ENCODE measurements at places on chromosomes 5 and 9. TPM values are rescaled to one million over a fixed set of nuclear protein-coding genes. Genes with fewer than 3 reads are reported as not detected.

DNA sequence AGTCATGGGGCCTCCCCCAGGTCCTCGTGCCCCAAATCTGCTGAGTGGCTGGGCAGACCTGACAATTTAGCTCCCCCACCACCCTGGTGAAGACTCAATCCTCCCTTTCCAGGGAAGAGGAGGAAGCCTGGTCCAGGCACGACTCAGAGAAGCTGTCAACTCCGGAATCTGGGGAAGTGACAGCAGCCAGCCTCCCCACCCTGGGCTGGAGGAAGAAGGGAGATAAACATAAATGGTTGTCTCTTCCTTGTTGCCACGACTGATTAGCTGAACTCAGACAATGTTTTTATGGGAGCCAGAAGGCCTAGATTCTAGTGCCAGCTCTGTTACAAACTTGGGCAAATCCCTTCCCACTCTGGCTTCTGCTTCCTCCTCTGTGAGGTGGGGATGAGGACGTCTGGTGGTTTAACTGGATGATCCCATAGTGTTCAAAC lies 15.4 kb downstream of the CCDC69 start:
- no peak for DNase-seq

DNA sequence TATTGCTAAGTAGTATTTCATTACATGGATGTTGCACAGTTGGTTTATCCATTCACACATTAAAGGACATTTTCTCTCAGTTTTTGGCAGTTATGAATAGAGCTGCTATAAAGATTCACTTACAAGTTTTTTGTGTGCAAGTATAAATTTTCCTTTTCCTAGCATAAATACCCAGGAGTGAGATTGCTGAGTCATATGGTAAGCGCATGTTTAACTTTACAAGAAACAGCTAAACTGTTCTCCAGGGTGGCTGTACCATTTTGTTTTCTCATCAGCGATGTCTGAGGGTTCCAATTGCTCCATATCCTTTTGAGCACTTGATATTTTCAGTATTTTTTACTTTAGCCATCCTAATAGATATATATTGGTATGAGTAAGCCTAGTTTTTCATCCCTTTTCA lies 16.4 kb upstream of the ABCA1 start:
- no peak for DNase-seq

DNA sequence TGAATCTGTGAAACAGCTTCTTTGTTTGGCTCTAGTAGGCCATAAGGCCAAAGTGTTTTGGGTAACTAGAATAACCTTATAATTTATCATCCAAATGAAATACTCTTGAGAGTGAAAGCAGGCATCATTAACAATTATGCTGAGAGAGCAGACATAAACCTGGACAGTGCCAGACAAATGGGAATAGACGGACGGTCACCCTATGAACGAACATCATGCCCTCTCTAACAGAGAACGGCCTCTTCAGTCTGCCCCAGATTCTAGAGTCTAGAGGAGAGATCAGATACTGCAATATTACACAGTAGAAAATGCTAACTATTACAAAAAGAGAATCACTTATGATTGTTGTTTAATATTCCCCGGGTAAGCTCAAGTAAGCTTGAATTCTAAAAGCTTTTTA lies 68.5 kb downstream of the APBA1 start:
- DNase-seq: no peak

NIPAL4 gene
- total RNA-seq: 0.64 TPM

DNA sequence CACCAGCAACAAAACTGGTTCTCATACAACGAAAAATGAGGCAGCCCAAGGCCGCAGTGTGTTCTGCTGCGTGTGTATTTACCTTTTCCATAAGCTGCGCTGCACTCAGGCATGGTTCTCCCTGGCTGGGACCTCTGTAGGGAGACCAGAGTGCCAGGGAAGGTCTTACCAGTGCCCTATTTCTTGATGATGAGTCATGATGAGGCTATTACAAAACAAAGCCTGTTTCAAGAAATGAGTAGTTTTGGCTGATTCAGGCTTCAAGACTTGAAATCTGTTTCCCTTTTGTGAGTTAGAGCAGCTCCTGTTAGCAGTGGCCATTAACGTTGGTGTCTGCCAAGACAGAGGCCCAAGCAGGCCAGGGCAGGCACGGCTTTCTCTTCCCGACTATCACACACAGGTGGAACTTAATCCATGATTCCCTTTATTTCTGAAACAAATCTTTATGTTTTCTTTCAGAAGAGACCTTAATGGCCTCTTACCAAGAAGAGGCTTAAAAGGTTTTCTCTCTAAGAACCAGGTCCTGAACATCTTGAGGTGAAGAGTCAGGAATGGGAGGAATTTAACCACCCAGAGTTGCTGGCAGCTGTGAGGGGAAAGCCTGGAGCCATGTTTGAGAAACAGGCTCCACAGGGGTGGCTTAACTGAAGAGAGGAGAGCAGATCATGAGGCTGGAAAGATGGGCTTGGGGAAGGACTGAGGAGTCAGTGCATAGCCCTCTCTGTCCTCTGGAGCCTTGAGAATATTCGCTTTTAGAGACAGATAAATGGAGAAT lies 41.4 kb upstream of the TIFAB start:
- no peak for DNase-seq

Data from activated naive CD8-positive, alpha-beta T cell treated with anti-CD3 and anti-CD28 coated beads for 36 hours (primary cell).